ENCODE measurements at places on chromosomes 1 and 21. TPM values are rescaled to one million over a fixed set of nuclear protein-coding genes. Genes with fewer than 3 reads are reported as not detected.

DNA sequence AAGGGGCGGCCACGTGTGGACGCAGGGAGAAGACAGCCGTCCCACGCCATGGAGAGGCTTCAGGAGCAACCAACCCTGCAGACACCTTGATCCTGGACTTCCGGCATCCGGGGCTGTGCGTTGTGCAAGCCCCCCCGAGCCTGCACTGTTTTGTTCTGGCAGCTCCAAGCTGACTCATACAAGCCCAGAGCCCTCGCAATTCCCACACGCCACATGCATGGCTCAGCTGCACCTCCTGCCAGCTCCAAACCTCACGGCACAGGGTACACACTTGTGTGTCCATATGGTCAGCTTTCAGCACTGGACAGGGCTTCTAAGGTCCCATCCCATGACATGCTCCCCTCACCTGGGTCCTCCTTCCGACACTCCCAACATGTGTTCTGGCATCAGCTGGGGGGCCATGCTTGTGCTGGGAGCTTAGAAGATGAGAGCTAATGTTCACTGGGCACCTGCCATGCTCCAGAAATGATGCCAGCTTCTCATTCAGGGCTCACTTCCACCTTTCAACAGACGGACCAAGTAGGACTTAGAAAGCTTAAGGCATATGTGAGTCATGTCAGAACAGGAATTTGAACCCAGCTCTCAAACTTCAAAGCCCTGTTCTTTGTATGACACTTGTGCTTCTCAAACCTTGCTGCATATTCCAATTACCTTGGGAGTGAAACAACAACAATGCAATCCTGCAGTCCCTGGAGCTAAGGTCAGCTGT lies 137.3 kb downstream of the PGBD5 start:
- peaks cover 18% of the 10 kb centered on the region for H3K27me3 ChIP-seq
- no peaks in the 10 kb centered on the region for H3K4me1 ChIP-seq
- no peak overlapping the region for H3K27ac ChIP-seq

TRPM2 gene
- 50.0 TPM for total RNA-seq

DNA sequence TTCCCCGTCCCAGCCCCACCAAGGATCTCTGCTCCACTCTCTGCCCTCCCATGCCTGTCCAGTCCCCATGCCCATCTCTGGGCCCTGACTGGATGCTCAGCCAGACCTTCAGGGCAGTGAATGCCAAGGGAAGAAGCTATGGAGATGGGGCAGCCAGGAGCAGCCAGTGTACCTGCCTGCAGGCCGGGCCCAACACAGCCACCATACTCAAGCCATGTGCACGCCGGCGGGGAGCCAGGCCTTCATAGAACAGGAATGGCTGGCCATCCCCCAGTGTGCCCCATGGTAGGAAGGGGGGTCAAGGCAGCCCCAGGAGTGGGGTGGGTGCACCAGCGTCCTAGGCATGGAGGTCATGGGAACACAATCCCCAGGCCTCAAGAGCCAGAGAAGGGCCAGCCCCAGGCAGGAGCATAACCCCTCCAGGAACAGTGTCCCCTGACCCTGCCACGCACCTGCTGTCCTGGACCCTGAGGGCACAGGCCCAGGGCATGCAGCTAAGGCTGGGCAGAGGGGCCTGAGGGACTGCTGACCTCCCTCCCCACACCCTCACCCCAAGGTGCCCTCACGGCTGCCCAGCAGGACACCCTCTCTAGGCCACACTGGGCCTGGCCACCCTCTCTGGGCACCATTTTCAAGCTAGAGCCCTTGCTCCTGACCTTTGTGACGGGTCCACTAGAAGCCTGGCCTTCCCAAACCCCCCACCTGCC lies 20.3 kb upstream of the ARF1 start:
- H3K4me1 ChIP-seq: peaks cover 8% of the 10 kb centered on the region
- H3K4me3 ChIP-seq: no peak overlapping the region
- no peaks in the 10 kb centered on the region for H3K36me3 ChIP-seq
- DNase-seq: no peak
- no peak overlapping the region for H3K27ac ChIP-seq

DNA sequence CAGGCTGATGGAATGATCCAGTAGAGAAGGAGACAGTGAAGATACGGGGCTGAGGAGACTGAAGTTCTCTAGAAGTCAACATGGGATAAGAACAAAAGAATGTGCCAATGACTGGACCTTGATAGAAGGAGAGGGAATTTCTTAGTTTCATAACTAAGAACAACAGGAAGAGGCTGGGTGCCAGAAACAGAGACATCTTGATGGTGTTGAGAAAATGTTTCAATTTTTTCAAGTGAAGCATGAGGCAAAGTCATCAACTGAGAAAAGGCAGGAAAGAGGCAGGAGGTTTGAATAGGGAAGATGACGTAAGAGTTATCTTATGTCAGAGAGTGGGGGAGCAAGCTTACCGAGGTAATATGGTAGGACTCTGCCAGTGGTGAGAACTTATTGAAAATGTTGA lies 80.1 kb downstream of the SPAG17 start:
- DNase-seq: no peak
- no peak overlapping the region for H3K27ac ChIP-seq
- no peak overlapping the region for H3K4me3 ChIP-seq

DNA sequence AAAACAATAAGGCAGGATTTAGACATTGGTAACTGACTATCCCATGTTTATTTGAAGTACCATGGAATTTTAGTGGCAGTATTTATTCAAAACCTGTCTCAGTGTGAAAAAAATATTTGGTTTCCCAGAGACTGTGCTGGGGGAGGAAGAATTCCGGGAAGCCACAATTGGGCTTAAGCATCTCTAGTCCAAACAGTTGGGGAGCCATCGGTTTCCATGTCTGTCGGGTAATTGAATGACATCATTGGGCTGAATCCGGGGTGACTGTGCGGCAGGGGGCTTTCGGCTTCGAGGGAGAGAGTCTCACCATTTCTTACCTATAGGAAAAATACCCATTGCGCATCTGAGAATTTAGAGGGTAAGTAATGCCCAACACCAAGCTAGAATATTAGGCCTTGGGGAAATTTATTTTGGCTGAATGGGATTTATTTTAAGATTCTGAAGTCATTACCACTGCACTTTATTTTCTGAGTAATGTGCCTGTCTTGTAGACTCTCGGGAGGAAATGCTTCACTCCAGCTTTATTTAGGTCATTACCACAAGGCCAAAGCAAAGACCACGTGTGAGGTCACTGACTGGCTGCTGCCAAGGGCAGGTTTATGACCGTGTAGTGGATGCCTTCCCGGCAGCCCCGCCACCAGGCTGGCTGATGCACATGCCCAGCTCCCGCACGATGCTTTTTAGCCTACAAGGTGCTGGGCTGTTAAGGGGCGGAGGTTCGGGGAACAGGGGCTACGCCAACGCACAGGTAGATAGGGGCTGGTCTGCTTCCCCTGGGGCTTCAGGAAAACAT lies 23.1 kb upstream of the UMODL1 start:
- H3K27me3 ChIP-seq: no peaks in the 10 kb centered on the region
- peaks cover 8% of the 10 kb centered on the region for H3K4me1 ChIP-seq
- H3K4me3 ChIP-seq: no peak overlapping the region
- no peak overlapping the region for H3K27ac ChIP-seq
- no peaks in the 10 kb centered on the region for H3K36me3 ChIP-seq
- peak; percentile 58 for DNase-seq

GRCh38 chr1:47941609-47942239 lies 55.5 kb downstream of the TRABD2B start:
- H3K27ac ChIP-seq: peak overlapping the region; percentile 65
- no peak overlapping the region for H3K4me3 ChIP-seq
- peaks cover 26% of the 10 kb centered on the region for H3K4me1 ChIP-seq

DNA sequence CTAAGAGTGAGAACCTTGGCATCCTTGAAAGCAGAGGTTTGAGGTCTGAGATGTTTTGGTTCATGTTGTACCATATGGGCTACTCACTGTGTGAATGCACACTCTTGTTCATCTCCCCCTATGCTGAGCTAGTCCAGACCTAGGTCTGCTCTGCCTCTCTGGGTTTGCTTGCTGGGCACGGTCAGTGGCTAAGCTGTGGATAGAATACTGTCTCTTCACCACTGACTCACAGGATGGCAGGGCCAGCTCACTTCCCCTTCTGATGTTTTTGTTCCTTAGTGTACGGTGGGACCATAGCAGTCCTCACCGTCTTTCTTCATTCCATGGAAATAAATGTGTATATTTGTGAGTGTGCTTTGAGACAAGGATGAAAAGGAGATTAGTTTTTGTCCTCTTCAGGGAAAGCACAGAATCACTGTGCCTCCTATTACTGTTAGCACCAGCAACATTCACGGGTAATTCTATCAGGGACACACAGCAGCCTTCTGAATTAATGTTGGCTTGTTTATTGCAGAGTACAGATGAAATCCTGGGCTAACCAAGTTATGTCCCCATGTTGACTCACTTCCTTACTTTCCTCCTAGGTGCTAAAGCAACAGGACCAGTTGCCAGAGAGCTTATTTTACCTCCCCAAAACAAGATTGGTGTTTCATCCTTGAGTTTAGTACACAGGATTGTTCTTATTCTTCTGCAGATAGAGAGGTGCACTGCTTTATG lies 56.9 kb upstream of the IVNS1ABP start:
- DNase-seq: peak; percentile 69
- H3K4me1 ChIP-seq: peaks cover 48% of the 10 kb centered on the region
- H3K36me3 ChIP-seq: no peaks in the 10 kb centered on the region
- H3K27ac ChIP-seq: peak overlapping the region; percentile 95

- H3K36me3 ChIP-seq: no peaks in the 10 kb centered on the region
- no peak overlapping the region for H3K4me3 ChIP-seq
- no peaks in the 10 kb centered on the region for H3K4me1 ChIP-seq
- no peak overlapping the region for H3K27ac ChIP-seq
- H3K27me3 ChIP-seq: no peaks in the 10 kb centered on the region
Measured at GRCh38 chr1:243968413-243968812, 82.7 kb upstream of the ZBTB18 start.

Data from PC-3 (cell line).